ENCODE measurements at places on chromosomes 2 and 18.

GRCh38 chr18:55435592-55435991 lies 152.4 kb downstream of the TCF4 start:
- DNase-seq: no peak

- no peak for DNase-seq
Measured at GRCh38 chr2:12037301-12037700, 290.9 kb downstream of the LPIN1 start.

DNA sequence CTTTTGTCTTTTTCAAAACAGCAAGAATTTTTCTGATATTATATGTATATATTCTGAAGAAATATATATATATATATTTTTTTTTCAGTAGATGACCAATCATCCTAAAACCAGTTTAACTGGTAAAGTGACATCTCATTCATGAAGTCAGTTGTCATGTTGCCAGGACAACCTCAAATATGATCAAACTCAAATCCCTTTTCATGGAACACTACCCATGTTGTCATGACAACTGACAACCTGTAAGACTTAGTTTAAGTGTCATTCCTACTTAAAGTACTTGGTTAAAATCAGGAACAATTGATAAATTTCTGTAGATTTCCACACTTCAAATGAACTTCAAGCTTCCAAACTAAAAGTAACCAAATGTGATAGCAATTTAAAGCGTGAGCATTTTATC lies 101.8 kb upstream of the ERBB4 start:
- DNase-seq: no peak

DNA sequence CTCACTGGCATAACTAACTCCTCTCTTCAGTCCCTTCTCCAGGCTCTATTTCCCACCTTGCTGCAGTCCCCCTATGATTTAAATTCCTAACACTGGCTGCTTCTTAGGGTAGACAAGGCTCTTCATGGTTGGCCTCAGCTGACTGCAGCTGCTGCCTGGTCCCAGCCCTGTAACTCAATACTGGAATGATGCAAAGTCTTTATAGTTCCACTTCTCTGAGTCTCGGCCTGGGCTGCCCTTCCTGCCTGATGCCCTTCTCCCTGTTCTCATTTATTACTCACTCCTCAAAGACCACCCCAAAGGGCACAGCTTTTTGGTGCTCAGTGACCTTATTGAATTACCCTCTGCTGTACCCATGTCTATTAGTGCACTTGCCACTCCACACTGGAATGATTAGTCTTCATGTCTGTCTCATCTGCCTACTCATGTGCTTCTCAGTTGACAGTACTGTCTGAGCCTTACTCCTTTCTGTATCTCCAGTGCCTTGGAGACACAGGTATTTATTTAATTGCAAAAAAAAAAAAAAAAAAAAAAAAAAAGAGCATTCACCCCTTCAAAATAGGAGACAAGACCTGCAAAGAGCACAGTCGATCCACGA lies 199.4 kb upstream of the REV1 start:
- DNase-seq: no peak

GRCh38 chr2:109324861-109325260 lies 195.9 kb downstream of the SH3RF3 start:
- DNase-seq: no peak

GRCh38 chr2:156700681-156701080 lies 264.5 kb downstream of the GPD2 start:
- no peak for DNase-seq

GRCh38 chr2:147800316-147800715 lies 44.5 kb upstream of the ACVR2A start:
- DNase-seq: no peak

DNA sequence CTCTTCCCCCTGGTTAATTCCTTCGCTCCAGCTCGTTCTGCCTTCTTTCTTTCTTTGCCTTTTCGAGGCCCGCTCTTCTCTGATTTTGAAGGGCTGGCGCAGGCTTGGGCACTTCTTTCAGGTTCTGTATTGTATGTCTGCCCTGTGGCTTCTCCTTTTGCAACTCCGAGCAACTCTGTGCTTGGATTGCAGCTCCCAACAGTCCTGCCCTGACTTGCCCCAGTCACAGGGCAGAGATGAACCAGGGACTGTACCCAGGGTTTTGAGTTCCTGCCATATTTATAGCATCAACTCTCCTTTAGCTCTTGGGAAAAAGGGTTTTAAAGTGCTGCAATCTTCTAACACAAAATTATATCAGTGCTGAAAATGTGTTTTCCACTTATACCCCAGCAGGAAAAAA lies 31.1 kb upstream of the CD8A start:
- no peak for DNase-seq
